Colonic mucosa (tissue), 4 donors: ENCODE measurements at places on chromosomes 6 and 20.

GRCh38 chr6:144493035-144493910, 208.1 kb downstream of the UTRN start:
- no peak for DNase-seq

GRCh38 chr6:105256619-105257018, 76.8 kb upstream of the POPDC3 start:
- DNase-seq = no peak

DNA sequence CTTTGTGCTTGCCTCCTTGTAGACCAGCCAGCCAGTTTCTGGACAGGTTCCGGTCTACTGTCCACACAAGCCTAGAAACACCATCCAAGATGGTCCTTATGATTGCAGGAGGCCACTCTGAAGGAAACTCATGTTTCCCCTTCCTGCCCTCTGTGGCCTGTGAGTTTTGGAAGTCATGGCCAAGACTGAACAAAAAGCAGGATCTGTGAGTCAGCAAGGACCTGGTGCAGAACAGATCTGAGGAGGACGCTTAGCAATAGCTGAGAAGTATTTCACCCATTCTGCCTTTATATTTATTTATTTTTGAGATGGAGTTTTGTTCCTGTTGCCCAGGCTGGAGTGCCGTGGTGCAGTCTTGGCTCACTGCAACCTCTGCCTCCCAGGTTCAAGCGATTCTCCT, 134.6 kb upstream of the EEF1E1 start:
- DNase-seq = no peak

- peak; percentile 32 for DNase-seq
Measured at GRCh38 chr20:13671916-13672378, 33.2 kb upstream of the TASP1 start.

- no peak for DNase-seq
Measured at GRCh38 chr6:41256383-41256782, 28.2 kb downstream of the TREML4 start.

GRCh38 chr6:114090626-114091025, 119.7 kb upstream of the HDAC2 start:
- DNase-seq = no peak

DNA sequence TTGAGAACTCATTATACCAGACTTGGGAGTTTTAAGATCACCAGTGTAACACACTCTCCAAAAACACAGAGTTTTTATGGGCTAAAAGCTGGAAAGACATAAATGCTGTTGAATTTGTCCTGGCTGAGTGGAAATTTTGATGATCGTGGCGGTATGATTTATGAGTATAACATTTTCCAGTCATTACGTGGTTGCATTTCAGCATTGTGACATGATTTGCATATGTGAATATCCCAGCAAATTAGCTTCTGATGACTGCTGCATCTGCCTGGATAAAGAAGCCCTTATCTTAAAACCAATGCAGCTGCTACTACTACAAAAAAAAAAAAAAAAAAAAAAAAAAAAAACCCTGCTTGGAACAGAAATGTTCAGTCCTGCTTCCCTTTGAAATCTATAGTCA, 850.9 kb downstream of the TFAP2A start:
- DNase-seq = no peak

DNA sequence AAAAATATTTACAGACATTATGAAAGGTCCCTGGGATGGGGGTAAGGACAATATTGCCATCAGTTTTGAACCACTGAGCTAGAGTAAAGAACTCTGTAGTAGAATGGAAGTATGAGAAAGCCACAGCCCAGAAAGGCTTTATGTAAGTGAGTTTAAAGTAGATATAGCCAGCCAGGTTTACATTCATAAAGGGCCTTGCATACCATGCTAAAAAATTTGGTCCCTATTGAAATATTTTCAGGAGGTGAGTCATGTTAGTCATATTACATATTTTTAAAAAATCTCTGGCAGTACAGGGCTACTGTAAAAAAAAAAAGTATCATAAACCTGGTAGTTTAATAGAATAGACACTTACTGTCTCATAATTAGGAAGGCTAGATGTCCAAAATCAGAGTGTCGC, 3.5 kb downstream of the ZKSCAN8 start:
- DNase-seq = no peak

GRCh38 chr20:48797275-48797825, 30.4 kb downstream of the PREX1 start:
- no peak for DNase-seq

- no peak for DNase-seq
Measured at GRCh38 chr6:48809245-48809644, 653.8 kb downstream of the MMUT start.

DNA sequence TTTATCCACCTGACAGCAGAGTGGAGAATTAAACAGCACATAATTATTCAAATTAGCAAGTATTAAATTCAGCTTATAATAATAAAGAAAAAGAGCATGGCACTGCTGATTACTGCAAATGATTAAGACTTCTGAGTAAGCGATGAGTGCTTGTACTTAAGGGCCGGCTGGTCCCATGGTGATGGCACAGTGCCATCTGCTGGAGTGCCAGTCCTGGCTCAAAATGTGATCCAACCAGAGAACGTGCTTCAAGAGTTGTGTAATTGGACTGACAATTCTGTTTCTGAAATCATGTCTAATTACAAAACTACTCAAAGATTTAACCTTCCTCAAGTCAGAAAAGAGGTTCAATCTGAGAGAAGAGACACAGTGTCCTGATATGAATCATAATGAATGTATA, 181.6 kb upstream of the RGS17 start:
- DNase-seq = peak; percentile 35

DNA sequence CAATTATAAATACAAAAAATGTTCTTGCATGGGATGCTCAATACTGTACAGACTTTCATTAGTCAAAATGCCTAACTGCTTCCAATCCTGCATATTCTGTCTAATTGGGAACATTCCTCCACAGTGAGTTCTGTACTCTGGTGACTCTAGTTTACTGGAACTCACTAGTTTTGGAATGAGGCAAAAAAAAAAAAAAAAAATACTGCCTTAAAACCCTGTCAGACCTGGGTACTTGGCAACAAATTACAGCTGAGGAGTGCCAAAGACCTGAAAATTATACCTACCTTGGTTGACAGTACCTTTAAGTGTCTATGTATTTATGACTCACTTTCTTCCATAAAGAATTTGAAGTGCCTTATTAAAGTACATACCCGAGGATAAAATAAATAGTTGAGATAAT, 276.7 kb downstream of the FARS2 start:
- no peak for DNase-seq

- no peak for DNase-seq
Measured at GRCh38 chr6:43707269-43707668, 19.7 kb upstream of the MRPS18A start.

DNA sequence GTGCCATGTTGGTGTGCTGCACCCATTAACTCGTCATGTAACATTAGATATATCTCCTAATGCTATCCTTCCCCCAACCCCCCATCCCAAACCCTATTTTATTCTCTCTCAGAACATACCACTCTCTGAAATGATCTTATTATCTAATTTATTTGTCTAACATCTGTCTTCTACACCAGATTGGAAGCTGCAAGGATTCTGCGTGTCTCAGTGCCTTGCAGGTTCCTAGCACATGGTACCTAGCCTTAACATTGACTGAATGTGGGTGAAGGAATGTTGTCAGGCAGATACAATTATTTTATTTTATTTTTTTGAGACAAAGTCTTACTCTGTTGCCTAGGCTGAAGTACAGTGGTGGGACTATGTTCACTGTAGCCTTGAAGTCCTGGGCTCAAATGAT, 124.9 kb downstream of the BCAS1 start:
- DNase-seq = no peak
